ENCODE measurements at places on chromosomes 4 and X.

- DNase-seq: peak; percentile 68
Measured at GRCh38 chr4:166165829-166166420, 292.9 kb downstream of the TLL1 start.

GRCh38 chrX:78543281-78543680 lies 115.8 kb downstream of the RTL3 start:
- DNase-seq: no peak

- DNase-seq: peak; percentile 75
Measured at GRCh38 chr4:102390438-102390837, 45.2 kb upstream of the SLC39A8 start.

- peak; percentile 92 for DNase-seq
Measured at GRCh38 chr4:40763228-40763716, 13.5 kb downstream of the NSUN7 start.

- DNase-seq: peak; percentile 22
Measured at GRCh38 chrX:109472939-109473735, 8.7 kb downstream of the GUCY2F start.

GRCh38 chr4:57344296-57344695 lies 234.1 kb upstream of the IGFBP7 start:
- no peak for DNase-seq

- no peak for DNase-seq
Measured at GRCh38 chr4:31580843-31581242, 860.7 kb downstream of the PCDH7 start.

DNA sequence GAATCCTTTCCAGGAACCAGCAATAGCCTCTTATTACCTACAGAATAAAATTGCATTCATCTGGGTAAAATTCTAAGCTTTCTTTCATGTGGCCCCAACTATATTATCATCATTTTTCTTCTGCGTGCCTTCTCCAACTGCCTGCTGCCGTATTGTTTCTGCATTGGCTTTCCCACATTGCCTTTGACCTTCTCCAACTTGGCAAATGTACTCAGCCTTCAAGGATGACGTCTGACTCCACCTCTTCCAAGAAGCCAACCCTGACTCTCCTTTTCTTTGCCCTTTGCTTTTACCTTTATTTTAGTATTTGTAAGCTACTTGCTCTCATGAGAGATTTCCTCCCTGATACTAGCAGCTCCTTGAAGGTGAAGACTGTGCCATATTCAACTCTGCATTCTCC lies 200.4 kb upstream of the FAM9B start:
- DNase-seq: no peak

DNA sequence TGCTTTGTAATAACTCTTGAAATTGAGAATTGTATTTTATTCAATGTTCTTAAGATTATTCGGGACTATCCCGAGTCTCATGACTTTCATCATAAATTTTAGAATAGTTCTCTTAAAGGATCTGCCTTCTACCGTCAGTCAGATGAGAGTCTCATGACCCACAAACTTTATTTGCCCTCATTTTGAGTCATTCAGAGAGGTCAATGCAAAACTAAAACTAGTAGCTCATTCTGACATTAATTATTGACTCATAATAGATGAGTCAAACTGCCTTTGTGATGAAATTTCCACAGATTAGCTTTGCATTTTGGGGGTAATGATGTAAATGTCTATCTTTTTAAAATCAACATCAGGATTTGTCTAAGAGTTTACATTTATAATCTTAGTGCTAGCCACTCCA lies 1527.3 kb downstream of the TECRL start:
- no peak for DNase-seq

All from activated CD4-positive, alpha-beta T cell treated with anti-CD3 and anti-CD28 coated beads, Interleukin-10, Interleukin-2, amounts not matched to agents 100 ng/mL and 50 ng/mL, durations not matched to agents 16 hours and 8 hours (primary cell).